ENCODE measurements at places on chromosomes 2 and 18.
A peak's percentile ranks its signal among the peaks of the same experiment; 100 is the strongest.

GRCh38 chr18:39481281-39481680 lies 1915.7 kb upstream of the CELF4 start:
- no peak for DNase-seq

- DNase-seq, result no peak
Observed at GRCh38 chr18:37393221-37393827, 172.3 kb downstream of the CELF4 start.

DNA sequence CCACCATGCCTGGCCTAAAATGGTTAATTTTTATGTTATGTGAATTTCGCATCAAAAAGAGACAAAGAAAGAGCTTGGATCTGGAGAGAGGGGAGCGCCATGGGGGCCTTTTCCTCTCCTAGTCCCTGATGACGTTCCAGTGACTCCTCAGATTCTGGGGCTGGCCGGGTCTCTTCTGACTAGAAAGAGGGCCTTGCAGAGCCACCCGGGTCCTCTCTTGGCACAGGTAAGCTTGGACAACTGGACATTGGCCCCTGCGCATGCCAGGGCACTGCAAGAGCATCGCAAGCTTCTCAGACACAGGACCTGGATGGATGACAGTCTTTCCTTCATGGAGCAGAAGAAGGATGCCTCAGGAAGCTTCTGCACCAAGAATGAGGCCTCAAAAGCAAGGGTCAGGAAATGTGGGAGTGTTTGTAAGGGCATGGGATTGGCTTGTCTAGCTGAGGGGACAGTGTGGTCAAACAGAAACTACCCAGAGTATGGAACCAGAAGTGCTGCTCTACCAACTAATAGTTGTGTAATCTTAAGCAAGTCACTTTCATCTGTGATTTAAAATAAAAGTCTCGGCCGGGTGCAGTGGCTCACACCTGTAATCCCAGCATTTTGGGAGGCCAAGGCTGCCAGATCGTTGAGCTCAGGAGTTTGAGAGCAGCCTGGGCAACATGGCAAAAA lies 35.2 kb downstream of the FOSL2 start:
- DNase-seq, result no peak

- no peak for DNase-seq
Observed at GRCh38 chr18:78992041-78993011, 12.7 kb downstream of the SALL3 start.

DNA sequence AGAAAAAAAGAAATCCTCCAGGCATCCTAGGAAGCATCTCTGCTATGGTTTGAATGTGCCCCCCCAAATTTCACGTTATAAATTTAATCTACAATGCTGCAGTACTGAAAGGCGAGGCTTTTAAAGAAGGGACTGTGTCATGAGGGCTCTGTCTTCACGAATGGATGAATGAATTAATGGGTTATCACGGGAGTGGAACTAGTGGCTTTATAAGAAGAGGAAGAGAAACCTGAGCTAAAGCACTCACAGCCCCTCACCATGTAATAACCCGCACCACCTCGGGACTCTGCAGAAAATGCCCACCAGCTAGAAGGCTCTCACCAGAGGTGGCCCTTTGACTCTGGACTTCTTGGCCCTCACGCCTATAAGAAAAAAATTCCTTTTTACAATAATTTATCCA lies 27.6 kb downstream of the RNU4ATAC start:
- DNase-seq, result no peak

DNA sequence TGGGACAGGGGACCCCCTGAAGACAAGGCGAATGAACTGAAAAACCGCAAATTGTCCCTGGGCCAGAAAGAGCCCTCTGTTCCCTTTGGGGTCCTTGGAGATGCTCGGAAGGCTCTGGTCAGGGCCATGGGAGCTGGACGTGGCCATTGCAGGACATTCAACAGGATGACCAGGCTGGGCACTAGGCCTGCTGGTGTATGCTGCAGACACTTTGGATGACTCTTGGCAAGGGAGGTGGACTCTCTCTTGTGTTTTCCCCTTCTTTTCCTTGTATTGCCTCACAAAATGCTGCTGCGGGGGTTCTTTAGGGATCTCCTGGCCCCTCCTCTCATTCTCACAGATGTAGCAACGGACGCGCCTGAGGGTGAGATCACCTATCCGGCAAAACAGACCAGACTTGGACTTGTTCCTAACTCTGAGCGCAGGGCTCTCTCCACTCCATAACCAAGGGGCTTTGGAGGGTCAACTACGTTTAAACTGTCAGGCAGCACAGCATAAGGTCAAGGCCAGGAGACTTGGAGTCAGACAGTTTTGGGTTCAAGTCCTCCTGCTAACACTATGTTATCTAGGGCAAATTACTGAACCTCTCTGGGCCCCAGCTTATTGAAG lies 41.8 kb upstream of the SH3RF3 start:
- DNase-seq, result no peak

- no peak for DNase-seq
Observed at GRCh38 chr18:79574938-79575525, 104.6 kb upstream of the CTDP1 start.

DNA sequence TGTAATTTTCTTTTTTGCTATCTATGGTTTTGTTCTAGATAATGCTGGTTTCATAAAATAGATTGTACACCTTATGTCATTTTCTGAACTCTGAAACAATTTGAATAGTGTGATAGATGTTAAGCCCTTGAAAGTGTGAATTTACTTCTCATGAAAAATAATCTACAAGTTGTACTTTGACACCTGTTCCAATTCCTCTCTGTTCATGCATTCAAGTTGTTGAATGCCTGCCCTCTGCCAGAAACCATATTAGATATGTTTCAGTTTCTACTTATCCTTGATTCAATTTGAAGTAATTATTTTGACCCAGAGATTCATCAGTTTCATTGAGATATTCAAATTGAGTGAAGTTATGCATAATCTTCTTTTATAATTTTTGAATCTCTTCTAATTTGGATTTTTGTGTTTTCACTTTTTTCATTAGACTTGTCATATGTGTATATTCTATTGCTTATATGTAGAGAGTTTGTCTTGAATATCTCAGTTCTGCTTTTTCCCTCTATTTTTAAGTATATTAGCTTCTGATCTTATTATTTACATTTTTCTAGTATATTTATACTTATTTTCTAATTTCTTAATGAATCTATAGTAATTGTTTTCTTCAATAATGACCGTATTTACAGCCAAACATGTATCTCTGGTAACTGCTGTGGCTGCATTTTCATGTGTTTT lies 143.3 kb upstream of the TACR1 start:
- no peak for DNase-seq

DNA sequence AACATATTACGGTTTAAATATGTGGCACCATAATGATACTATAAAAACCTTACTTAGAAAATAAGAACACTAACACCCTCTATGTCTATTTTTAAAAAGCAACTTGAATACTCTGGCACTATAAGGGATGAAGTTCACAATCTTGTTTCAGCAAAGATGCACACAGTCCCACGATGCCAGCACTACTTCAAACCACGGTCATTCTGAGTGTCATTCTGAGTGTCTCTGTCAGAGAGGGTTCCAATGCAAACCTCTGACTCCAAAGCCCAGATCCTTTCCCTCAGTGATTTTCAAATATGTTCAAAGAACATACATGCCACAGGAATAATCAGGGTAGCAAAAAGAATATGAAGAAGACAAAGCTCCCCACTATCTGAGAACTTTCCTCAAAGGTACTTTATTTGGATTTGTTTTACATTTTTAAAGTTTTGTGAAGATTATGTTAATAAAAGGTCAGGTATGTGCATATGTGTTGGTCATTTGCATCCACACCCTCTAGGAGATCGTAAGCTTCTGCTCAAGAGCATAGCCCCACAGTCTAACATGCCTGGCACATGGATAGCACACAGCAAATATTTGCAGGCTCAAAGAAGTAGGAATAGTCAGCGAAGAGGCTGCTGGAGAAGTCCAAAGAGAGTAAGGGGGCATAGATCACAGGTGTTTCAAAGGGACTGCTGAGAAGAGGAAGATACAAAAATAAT lies 127.6 kb downstream of the DYM start:
- DNase-seq, result no peak

DNA sequence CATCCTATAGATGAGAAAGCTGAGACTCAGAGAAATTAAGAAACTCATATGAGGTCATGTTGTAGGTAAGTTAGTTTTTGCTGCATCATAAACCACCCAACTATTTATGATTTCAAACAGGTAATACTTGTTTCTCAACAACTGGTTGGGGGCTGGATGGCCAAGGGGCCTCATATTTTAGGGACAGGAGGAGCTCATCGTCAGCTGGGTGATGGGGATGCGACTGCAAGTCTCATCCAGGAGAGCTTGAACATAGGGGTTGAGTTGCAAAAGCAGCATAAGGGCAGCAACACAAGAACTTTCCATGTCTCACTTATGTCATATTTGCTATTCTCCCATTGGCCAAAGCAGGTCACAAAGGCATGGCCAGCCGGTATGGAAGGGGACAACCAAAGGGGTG lies 3.6 kb upstream of the RNU2-63P start:
- DNase-seq, result no peak

DNA sequence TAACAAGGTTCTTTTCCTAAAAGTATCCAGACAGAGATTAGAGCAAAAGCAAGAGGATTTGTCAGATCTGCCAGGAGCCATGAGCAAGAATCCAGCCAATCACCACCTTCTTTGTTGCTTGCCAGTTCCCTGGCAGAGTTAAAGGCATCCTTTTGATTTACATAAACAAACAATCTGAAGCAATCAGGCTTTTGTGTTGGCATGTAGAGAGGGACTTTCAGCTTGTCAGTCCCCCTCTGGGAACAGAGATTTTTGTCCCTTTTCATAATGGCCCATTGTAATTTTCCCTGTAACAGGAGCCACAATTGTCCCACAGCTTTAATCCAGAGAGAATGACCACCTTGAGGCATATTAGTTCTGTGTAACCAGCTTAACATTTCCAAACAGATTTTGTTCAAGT lies at the start of gene ERMN:
TSS of gene ERMN (minus strand) at position 39 of the 400 bp plus-strand sequence. CDS start 182 bp downstream, outside the sequence.
- DNase-seq, result peak; percentile 64

DNA sequence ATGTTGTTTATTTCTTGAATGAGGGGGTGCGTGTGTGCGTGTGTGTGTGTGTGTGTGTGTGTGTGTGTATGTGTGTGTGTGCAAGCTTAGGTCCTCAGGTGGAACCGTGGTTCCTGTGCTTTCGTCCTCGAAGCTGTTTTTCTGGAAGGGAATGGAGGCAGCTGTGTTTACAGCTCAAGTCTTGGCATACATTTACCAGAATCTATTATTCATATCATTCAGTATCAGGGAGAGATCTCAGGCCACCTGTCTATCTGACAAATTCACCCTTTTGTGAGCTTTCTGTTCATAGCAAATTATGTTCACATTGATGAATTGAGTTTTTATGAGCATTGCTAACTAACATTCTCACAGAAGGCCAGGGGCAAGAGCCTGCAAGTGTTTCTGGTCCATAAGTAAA lies 550.4 kb downstream of the ARHGAP15 start:
- peak; percentile 38 for DNase-seq

DNA sequence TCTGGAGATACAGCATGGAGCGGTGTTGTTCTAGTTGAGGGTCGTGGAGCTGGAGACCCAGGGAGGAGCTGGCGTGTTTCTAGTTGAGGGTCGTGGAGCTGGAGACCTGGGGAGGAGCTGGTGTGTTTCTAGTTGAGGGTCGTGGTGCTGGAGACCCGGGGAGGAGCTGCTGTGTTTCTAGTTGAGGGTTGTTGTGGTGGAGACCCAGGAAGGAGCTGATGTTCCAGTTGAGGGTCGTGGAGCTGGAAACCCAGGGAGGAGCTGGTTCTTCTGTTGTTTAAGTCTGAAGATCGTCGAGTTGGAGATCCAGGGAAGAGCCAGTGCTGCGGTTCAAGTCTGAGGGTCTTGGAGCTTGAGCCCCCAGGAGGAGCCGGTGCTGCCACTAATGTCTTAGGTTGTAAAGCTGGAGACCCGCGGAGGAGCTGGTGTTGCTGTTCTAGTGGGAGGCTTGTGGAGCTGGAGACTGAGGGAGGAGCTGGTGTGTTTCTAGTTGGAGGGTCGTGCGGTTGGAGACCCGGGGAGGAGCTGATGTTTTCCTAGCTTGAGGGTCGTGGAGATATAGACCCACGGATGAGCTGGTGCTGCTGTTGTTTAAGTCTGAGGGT lies 155.3 kb downstream of the RTP5 start:
- no peak for DNase-seq

- peak; percentile 86 for DNase-seq
Observed at GRCh38 chr2:88671786-88672427, 19.6 kb upstream of the RPIA start.

All from NCI-H526 (cell line).